ENCODE measurements at places on chromosomes 13 and 19.

- DNase-seq, result peak; percentile 55
Measured at GRCh38 chr19:18160971-18161635, 8.1 kb downstream of the PIK3R2 start.

- no peak for DNase-seq
Measured at GRCh38 chr19:38228491-38229439, 4.7 kb upstream of the DPF1 start.

DNA sequence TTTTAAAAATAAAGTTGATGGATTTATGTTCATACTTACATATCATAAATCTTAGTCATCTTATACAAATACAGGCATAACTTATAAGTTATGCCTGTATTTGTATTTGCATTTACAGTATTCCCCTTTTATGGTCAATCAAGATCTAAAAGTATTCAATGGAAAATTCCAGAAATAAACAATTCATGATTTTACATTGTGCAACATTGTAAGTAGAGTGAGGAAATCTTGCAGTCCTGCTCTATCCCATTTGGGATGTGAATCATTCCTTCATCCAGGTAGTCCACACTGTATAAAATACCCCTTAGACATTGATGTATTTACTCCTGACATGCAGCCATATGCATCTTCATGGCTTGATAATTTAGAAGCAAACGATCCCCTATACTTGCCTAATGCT is 795.3 kb downstream of the SLITRK1 start:
- DNase-seq, result no peak

- DNase-seq, result no peak
Measured at GRCh38 chr13:38384171-38384570, 34.5 kb downstream of the UFM1 start.

DNA sequence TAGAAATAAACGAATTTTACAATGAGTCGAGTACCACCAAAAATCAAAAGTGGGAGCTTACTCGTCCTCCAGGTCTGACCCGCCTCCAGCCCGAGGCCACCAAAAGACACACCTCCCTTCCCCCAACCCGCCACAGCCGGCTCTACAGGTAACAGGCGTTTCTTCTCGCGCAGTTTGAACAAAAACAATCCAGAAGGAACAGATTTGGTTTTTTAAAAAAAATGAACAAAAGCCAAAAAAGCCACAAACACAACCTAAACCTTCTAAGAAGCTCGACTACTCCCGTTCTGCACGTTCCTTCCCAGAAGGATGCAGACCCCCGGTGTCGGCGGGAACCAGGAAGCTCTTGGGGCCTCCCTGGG is 671 bp downstream of the ZDHHC20 start:
- no peak for DNase-seq

- DNase-seq, result peak; percentile 39
Measured at GRCh38 chr13:110471833-110472162, 89.7 kb downstream of the RAB20 start.

DNA sequence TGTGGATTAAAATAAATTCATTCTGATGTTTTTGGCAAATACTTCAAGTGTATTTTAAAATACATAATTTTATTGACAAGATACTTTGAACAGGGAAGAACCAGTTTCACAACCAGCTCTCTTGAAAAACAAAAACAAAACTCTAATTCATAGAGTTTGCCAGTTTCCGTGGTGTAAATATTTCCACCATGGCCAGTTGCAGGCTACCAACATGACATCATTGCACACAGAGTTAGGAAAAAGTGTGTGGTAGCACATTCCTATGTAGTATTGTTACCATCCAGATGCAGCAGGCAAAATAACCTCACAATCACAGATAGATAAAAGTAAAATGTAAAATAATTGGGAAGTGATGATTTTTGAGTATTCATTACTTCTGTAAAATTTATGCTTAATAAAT is 7.7 kb upstream of the RNF113B start:
- no peak for DNase-seq

DNA sequence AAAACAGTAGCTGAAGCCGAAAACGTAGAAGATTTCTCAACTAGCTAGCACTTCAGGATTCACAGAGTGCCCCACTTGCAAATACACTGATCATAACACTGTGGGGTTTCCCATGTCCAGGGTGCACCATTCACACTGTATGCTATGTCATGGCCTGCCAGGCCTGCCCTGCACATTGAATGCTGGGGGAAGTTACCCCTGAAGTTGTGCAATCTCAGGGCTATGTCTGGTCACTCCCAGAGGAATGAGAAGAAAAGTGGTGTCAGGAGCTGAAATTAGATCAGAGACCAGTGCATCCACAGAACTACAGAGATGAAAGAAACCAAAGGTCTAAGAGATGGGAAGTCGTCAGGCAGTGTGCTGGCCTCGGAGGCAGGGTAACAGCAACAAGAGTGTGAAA is 196.8 kb downstream of the RAP2A start:
- DNase-seq, result no peak

DNA sequence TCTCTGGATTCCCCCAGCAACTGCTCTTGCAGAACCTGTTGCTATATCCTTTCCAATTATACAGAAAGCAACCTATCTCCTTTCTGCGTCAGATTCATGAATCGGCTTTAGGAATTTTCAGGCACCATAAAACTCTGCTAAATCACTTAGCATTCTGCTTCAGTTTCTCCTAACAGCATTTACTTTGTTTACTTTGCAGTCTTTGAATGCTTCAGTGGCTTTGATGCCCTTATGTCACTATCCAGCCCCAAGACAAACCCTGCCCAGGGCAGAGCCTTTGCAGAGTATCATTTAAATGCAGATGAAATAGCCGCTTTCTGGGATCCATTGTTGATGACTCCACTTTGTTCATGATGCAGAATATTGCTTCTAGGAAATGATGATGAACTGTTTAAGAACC is 43.1 kb downstream of the SLITRK1 start:
- DNase-seq, result no peak

- DNase-seq, result no peak
Measured at GRCh38 chr19:31511696-31512095, 162.5 kb upstream of the TSHZ3 start.

DNA sequence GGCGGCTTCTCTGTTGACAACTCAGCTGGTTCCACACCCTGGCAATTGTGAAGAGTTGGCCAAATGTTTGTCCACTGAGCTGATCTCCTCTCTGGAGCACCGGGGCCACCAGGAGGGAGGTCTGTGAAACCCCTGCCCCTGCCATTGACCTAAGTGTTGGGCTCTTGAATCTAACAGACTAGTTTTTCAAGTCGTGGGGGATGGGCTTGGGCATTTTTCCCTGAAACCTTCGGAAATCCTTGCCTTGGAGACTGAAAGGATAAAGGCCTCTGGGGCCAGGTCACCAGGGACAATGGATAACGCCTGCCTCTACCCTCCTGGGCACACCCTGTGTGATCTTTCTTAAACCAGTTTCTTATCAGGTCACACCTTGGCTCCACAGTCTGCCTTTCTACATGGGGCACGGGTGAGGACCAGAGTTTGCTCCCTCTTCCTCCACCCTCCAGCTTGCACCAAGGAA is 881 bp downstream of the GEMIN7 start:
- no peak for DNase-seq

DNA sequence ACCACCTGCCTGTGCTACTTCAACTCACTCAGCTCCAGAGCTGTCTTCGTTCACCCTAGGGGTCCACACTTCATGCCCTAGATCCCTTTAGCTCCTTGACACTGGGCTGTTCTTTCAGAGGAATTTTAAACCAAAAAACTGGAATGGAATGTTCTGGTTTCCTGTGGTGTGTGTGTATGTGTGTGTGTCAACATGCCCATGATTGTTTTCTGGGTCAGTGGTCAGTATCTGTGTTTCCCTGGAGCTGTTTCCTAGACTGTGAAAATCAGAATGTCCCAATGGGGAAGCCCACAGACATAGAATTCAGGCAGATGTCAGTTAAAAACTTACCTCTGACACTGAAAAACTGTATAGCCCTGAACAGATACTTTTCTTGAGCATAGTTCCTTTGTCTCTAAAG is 1.3 kb downstream of the PMIS2 start:
- no peak for DNase-seq

- DNase-seq, result peak; percentile 17
Measured at GRCh38 chr13:77345150-77345780, 18.4 kb upstream of the MYCBP2 start.

GRCh38 chr13:41017817-41018601 is 1.1 kb downstream of the ELF1 start:
- DNase-seq, result no peak

DNA sequence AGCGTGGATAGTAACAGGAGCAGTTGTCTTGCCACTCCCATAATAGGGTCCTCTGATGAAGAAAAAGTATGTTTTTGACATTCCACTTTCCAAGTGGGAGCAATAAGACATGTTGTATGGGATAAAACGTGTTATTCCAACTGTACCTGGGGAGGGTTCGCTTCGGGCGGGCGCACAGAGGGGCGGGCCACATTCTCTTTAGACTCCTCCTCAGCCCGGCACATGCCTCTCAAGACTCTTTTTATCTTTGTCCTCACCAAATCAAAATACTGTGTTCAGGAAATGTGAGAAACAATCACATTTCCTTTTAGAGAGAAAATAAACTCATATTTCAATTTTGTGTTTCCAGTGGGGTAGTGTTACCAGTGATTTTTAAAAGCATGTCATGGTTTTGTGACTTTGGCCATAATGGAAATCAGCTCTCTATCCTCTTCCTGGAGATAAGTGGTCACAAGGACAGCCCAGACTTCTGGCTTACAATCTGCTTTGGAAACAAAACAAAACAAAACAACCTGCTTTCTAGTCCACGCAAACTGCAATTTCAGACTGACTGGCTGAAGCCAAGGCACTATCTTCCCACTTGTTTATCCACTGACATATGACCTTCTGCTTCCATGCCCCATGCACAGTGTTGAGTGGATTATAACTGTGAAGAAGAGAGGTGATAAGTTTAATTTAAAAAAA is 276.1 kb downstream of the NALCN start:
- DNase-seq, result no peak

- no peak for DNase-seq
Measured at GRCh38 chr19:31249217-31249616, 100.0 kb downstream of the TSHZ3 start.

GRCh38 chr13:68390987-68391386 is 1160.9 kb upstream of the PCDH9 start:
- no peak for DNase-seq

DNA sequence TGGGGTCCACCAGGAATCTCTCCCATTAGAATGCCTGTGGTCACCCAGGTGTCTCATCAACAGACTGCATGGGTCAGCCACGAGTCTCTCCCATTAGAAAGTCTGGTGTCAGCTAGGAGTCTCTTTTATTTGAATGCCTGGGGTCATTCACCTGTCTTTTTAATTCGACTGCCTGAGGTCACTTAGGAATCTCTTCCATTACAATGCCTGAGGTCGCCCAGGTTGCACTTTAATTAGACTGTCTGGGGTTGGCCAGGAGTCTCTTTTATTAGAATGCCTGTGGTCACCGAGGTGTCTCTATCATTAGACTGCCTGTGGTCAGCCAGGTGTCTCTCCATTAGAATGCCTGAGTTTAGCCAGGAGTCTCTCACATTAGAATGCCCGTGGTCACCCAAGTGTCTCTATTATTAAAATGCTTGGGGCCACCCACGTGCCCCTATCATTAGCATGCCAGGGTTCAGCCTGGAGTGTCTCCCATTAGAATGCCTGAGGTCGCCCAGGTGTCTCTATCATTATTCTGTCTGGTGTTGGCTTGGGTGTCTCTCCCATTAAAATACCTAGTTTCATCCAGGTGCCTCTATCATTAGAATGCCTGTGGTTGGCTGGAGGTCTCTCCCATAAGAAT is 1474.3 kb downstream of the UQCRFS1 start:
- no peak for DNase-seq

DNA sequence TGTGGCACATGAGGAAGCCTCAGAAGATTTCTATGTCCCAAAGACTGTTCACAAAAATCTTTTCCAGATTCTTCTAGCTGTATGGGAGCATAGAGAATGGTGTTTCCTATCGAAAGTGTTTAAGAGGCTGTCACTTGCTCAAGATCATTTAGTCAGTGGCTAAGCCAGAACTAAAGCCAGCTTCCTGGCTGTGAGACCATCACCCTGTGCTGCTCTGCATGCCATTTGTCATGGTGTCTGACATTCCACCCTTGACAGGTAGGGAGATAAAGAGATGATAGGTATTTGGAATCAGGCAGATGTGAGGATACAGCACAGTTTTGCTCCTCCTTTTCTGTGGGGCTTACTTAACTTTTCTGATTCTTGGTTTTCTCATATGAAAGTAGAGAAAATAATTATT is 177.3 kb downstream of the DNAJC15 start:
- DNase-seq, result no peak

DNA sequence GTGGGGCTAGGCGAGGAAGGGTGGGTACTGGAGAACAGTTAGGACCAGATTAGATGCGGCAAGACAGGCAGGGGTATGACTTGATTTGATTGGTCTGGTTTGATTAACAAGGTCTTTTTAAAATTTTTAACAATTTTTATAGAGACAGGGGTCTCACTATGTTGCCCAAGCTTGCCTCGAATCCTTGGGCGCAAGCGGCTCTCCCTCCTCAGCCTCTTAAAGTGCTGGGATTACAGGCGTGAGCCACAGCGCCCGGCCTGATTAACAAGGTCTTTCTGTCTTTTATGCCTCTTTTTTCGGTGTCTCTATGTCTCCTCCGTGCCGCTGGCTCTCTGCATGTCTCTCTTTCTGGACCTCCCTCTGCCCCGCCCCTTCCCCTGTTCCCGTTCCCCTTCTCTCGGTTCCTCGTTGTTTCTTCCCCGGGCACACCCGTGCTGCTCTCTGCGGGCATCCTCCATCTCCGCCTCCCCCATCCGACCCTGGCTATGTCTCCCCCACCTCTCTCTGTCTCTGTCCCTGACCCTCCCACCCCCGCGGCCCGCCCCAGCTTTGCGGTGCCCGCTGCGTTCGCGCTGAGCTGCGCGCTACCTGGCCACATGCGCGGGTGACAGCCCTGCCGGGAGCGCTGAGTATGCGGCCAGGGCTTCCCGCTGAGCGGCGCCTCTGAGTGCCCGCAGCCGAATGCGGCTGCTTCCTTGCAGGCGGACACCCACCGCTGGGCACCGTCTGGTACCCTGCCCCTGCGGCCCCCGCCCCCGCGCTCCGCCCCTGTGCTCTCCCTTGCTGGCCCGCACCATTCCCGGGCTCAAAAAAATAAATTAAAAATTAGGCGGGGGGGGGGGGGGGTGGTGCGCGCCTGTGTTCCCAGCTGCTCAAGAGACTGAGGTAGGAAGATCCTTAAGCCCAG is 8.1 kb upstream of the SDHAF1 start:
- DNase-seq, result peak; percentile 47

DNA sequence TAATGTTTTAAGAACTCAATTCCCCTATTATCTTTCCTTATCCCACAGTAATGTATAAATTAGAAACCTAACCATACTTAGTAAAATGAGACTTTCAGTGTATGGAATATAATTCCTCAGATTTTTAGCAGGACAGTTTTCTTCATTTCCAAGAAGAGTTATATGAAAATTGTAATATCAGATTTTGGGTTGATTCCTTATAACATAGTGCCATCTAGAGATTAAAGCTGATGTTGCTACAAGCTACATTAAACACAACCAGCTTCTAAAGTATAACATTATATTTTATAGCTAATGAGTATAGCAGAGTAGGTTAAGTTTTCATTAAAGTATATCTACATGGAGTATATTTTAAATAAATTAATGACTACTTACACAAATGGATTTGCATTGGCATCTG is 99.7 kb upstream of the MIR17HG start:
- peak; percentile 40 for DNase-seq

GRCh38 chr19:1131718-1132551 is 28.1 kb downstream of the GPX4 start:
- DNase-seq, result peak; percentile 69
